Motor neuron (in vitro differentiated cells): ENCODE measurements at places on chromosomes 3 and 15. TPM values are rescaled to one million over a fixed set of nuclear protein-coding genes. Genes with fewer than 3 reads are reported as not detected.

DNA sequence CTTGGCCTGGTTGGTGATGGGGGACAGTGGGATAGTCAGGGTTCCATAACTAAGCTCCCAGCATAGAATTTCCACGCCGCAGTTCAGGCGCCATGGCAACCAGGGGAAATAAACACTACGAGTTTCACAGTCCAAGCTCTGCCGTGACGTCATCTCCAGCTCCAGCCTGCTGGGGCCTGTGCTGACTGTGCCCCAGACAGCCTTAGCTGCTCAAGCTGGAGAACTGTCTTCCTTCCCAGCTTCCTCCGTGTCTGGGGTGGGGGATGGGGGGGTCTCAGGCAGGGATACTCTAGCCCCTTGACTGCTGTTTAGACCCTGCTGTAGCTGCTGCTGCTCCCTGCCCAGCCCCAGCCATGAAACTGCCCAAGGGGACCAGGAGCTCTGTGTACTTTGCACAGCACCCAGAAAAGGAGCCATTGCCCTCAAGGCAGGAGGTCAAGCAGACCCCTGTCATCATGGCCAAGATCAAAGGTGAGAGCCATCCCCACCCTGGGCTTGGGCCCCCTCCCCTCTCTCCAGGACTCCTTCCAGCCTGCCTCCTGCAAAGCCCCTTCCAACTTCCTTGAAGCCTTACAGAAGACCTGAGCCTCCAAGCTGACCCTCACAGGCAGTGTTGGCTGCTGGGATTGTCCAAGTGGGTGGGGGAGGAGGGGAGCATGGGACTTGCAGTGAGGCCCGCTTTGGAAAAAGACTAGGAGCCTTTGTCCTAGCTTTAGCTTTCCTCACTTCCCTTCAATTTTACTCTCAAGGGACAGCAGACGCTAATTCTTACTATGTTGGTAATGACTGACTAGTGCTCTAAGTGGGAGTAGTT, 11.4 kb upstream of the CSPG4 start:
- peak; percentile 95 for ATAC-seq

GRCh38 chr3:9884555-9885165, 4.6 kb upstream of the CIDEC start:
- ATAC-seq, result peak; percentile 74

GRCh38 chr3:56251343-56251945, 216.8 kb downstream of the ERC2 start:
- peak; percentile 50 for ATAC-seq

DNA sequence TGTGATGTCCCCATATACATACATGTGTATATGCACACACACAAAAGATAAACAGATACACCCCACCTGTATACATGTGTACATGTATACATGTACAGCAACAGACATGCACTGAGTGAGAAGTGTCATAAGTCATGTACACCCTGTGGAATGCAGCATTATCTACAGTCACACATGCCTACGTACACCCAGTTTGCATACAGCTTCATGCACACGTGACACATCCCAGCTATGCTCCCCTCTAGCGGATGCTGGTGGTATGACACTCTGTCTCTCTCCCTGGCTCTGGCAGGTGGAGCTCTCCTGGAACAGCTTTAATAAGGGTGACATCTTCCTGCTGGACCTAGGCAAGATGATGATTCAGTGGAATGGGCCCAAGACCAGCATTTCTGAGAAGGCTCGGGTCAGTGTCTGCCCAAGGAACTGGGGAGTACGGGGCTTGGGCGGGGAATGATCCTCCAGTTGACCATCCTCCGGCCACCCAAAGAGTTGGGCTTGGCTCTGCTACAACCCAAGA, 6.3 kb downstream of the VILL start:
- ATAC-seq, result peak; percentile 47

- peak; percentile 5 for ATAC-seq
These were observed 470.1 kb upstream of the ATP11B start for GRCh38 chr3:182323126-182323700.

DNA sequence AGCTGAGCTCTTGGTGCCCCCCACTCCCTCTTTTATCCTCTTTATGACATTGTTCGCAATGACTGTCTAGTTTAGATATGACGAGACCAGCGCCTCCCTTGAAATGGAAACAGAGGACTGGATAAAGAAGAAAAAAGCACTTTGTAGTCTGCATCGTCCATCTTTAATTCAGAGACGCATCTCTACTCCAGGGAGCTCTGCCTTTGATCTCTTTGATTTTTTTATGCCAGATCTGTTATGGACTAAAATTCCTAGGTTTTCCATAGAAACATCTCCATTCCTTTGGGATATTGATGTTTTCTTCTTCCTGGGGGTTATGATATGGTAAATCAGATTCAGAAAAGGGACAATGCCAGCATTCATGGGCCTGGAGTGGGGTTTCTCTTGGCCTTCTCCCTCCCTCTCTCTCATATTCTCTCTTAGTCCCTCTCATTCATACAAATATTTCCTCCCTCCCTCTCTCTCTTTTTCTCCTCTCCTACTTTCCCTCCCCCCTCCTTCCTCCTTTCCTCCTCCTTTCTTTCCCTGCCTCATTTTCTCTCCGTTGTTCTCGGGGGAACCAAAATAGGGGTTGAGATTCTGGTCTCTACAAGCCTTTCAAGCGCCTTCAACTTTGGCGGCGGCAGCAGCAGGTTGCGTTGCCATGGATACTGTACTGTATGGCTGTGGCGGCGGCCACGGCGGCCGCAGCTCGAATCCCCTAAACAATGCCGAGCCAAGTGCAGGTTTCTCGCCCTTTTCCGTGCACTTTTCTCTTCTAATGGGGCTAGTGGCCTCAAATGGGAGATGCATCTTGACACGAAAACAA, 45.5 kb downstream of the ZIC4 start:
- peak; percentile 89 for ATAC-seq

GRCh38 chr3:15528854-15529537, 7.5 kb upstream of the COLQ start:
- peak; percentile 22 for ATAC-seq

Gene ATP10A
- total RNA-seq, result 0.90 and 1.5 TPM in 2 replicates

DNA sequence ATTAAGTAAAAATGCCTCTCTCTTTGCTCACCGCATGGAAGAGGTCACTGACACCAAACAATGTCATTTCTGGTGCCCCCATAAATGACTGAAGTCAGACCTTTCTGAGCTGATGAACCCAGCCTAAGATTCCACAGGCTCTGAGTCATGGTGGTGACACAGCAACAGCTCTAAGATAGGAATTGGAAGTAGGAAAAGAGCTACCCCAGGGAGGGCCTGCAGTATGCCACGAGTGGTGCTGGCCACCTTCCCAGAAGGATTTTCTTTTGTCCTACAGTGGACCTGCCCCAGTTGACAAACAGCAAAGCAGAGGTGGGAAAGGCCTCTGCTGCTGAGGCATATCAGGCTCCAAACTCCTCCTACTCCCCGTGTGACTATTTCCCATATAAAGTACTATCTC, 208.1 kb downstream of the MINAR1 start:
- peak; percentile 79 for ATAC-seq

GRCh38 chr15:44081026-44082013, 113.8 kb downstream of the FRMD5 start:
- no peak for ATAC-seq

- ATAC-seq, result no peak
These were observed 203.6 kb upstream of the SLCO3A1 start for GRCh38 chr15:91649831-91650321.

GRCh38 chr15:64483749-64484148, 23.4 kb downstream of the ZNF609 start:
- no peak for ATAC-seq

DNA sequence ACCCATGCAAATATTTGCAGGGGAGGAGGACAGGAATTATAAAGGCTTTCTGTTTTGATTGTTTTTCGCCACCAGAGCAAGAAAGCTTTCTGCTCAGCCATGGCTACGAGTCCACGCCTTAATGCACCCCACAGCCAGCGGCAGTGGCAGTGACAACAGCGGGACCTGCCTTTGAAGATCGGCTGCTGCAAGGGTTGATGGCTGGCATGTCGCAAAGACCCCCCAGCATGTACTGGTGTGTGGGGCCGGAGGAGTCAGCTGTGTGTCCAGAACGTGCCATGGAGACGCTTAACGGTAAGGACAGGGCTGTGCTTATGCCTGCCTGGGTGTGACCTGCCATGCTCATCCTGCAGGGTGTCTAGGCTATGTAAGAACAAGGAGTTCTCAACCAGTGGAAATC, 5.3 kb downstream of the LRRK1 start:
- ATAC-seq, result no peak

GRCh38 chr15:101446518-101447167, 42.9 kb downstream of the PCSK6 start:
- ATAC-seq, result no peak

DNA sequence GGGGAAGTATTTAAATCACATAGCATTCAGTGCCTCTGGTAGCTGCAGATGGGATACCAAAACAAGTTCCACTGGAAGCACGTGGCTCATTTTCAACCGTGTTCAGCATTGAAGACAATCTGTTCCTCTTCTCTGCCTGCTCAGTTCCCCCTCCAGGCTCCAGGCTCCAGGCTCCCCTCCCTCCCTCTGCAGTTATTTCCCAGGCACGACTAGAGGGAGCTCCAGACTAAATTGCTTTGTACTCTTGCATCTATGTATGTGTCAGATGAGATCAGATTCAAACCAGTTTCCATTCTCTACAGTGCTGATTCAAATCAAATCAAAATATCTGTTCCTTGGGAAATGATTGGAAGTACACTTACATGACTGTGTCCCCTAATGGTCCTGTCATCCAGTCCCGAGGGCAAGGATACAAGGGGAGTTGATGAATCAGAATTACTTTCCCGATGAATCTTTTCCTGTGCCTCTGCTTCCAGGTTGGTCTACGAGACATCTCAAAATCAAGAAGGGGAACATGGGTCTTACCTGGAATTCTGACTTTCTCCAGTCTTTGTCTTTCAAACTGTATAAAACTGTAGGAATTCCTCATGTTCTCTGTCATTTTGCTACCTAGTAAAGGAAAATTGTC, 600.5 kb downstream of the EDEM1 start:
- peak; percentile 99 for ATAC-seq

Gene SNRPN
- 424 and 437 TPM in 2 replicates for total RNA-seq

- no peak for ATAC-seq
These were observed 4.1 kb downstream of the KNL1 start for GRCh38 chr15:40598126-40598525.

DNA sequence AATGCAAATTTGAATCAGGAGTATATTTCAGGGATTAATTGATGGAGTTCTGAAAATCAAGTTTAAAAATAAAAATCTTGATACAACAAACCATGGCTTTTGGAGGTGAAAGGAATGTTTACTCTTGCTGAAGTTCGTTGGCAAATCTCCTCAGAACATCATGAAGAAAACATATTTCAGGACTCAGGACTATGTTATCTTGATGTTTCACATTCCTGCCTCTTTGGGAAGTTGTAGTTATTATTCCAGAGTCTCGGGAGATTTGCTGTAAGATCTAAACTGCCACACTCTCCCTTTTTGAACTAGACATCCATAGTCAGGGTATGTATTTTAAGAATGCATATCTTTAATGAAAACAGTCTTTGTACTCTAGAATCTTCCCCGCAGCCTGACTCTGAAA, 271.2 kb downstream of the RBMS3 start:
- no peak for ATAC-seq

Gene COPS2
- 109 and 126 TPM in 2 replicates for total RNA-seq

Gene TM2D3
- total RNA-seq, result 57.2 and 64.7 TPM in 2 replicates

Gene SI
- not detected in 2 replicates for total RNA-seq

DNA sequence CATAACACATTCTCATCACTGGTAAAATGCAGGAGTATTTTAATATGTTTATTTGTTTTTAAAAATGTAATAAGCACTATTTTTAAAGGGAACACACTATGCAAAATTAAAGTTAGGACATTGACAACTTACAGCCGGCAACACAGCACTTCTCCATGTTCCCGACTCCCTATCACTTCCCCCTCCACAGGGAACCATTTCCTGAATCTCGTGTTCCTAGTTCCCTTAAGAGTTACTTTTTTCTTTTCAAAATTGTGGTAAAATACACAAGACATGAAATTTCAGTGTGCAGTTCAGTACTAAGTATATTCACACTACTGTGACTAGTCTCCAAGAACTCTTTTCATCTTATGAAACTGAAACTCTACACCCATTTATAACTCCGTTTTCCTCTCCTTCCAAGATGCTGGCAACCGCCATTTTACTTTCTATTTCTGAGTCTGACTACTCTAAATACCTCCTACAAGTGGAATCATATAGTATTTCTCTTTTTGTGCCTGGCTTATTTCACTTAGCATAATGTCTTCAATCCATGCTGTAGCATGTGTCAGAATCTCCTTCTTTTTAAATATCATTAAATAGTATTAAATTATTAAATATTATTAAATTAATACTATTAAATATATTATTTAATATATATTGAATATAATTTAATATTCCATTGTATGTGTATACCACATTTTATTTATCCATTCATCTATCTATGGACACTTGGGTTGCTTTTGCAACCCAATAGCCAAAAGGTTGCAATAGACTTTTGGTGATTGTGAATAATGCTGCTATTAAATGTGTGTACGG, 25.9 kb upstream of the UBE2Q2 start:
- ATAC-seq, result no peak

GRCh38 chr3:53153264-53153823, 7.7 kb upstream of the PRKCD start:
- no peak for ATAC-seq

DNA sequence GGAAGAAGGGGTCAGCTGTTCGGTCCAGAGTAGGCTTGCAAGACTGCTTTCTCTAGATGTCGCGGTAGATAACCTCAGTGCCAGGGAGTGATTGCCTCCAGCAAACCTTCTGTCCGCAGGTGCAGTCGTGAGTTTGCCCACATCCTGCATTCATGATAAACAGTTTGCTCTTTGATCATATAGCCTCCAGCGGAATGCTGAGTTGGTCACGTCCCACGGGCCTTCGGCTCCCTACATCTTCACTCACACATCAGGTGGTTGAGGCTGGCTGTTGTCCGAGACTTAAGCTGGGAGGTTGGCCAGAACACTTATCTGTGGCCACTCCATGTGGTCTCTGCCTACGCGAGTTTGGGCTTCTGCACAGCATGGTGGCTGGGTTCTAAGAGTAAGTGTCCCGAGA, 62.1 kb upstream of the NR2C2 start:
- ATAC-seq, result no peak

DNA sequence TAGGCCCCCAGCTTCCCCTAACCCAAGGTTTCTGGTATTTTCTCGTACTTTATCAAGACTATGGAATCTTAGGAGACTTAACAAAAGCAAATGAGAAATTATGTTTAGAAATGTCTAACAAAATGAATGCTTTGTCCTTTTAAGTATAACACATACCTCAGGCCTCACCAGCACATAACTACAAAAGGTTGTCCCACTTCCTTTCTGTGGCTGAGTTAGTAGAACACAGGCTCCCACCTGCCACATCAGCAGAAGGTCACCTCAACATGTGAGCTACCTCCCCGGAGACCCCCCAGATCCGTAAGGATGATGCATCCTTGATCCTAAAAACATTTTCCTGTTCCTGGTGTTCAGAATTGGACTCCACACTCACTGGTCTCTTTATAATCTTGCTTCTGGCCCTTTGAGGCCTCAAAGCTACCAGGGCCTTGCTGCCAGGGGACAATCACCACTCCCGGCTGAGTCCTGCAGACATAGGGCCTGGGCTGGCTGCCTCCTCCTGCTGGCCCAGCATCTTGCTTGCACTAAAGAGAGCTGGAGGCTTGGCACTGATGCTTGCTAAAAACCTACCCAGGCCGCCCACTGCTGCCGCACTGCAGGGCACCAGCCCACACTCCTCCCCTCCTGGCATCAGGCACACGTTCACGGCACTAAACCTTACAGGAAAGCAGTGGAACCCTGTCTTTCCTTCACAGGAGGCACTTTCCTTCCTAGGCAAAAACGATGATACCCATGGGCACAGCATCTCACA, 2.9 kb downstream of the CCRL2 start:
- ATAC-seq, result no peak

- no peak for ATAC-seq
These were observed 46.2 kb downstream of the TRIM69 start for GRCh38 chr15:44782516-44782915.
